Activated CD4-positive, alpha-beta memory T cell treated with anti-CD3 and anti-CD28 coated beads for 36 hours (primary cell): ENCODE measurements at places on chromosomes 1 and 21. TPM values are rescaled to one million over a fixed set of nuclear protein-coding genes. Genes with fewer than 3 reads are reported as not detected.

- H3K4me3 ChIP-seq = no peak overlapping the region
- H3K36me3 ChIP-seq = no peaks in the 10 kb centered on the region
- H3K27ac ChIP-seq = no peak overlapping the region
- DNase-seq = no peak
- H3K27me3 ChIP-seq = no peaks in the 10 kb centered on the region
These were observed 432.8 kb upstream of the CHRM3 start for GRCh38 chr1:238953448-238954010.

DNA sequence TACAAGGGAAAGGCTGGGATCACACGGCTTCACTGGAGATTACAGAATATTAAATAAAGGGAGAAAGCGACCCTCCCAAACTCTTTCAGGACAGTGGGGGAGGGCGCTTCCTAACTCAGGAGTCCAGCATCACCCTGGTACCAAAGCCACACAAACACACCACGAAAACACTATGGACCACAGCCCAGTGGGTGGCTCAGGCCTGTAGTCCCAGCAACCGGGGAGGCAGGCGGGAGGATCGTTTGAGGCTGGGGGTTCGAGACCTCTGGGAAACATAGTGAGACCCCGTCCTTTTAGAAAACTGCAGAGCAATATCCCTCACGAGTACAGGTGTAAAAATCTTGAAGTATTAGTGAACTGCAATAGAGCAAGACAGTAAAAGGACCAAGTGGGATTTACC lies 16.0 kb downstream of the TRIM11 start:
- no peaks in the 10 kb centered on the region for H3K4me1 ChIP-seq
- no peak for DNase-seq
- H3K36me3 ChIP-seq = peaks cover 4% of the 10 kb centered on the region
- no peaks in the 10 kb centered on the region for H3K27me3 ChIP-seq

GRCh38 chr1:84442256-84442655 lies 36.8 kb upstream of the RPF1 start:
- H3K27ac ChIP-seq = no peak overlapping the region
- peaks cover 2% of the 10 kb centered on the region for H3K27me3 ChIP-seq
- H3K4me1 ChIP-seq = peaks cover 19% of the 10 kb centered on the region
- H3K4me3 ChIP-seq = peak overlapping the region; percentile 0
- H3K36me3 ChIP-seq = no peaks in the 10 kb centered on the region
- no peak for DNase-seq

The PGLYRP3 gene
- total RNA-seq = not detected

- H3K4me1 ChIP-seq = no peaks in the 10 kb centered on the region
- H3K4me3 ChIP-seq = no peak overlapping the region
- H3K27ac ChIP-seq = no peak overlapping the region
- DNase-seq = no peak
These were observed 548.8 kb upstream of the ADAMTS5 start for GRCh38 chr21:27515676-27516075.

GRCh38 chr1:206693029-206693428 lies 8.3 kb downstream of the MAPKAPK2 start:
- H3K27me3 ChIP-seq = no peaks in the 10 kb centered on the region
- peaks cover 81% of the 10 kb centered on the region for H3K4me1 ChIP-seq
- no peak overlapping the region for H3K4me3 ChIP-seq
- peaks cover 14% of the 10 kb centered on the region for H3K36me3 ChIP-seq
- peak overlapping the region; percentile 30 for H3K27ac ChIP-seq
- DNase-seq = no peak

The PRELP gene
- not detected for total RNA-seq

The ATP1A4 gene
- not detected for total RNA-seq

DNA sequence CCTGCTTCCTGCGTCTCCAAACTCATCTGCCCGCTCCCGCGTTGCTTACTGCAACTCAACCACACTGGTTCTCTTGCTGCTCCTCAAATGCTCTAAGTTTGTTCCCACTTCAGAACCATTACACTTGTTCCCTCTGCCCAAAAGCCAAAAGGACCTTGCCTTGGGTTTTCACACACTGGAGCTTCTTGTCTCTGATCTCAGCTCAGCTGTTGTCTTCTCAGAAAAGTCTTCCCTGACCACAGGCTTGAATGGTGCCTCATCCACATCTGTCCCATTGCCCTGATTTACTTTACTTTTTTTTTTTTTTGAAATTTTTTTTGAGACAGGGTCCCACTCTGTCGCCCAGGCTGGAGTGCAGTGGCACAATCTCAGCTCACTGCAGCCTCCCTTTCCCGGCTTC lies 44.3 kb upstream of the SYT14 start:
- no peak overlapping the region for H3K27ac ChIP-seq
- H3K27me3 ChIP-seq = peaks cover 14% of the 10 kb centered on the region
- H3K4me3 ChIP-seq = no peak overlapping the region
- H3K36me3 ChIP-seq = no peaks in the 10 kb centered on the region
- no peak for DNase-seq
- peaks cover 8% of the 10 kb centered on the region for H3K4me1 ChIP-seq

GRCh38 chr1:151594143-151594625 lies 17.7 kb upstream of the SNX27 start:
- peaks cover 3% of the 10 kb centered on the region for H3K27me3 ChIP-seq
- H3K4me1 ChIP-seq = peaks cover 9% of the 10 kb centered on the region
- DNase-seq = peak; percentile 91
- H3K36me3 ChIP-seq = no peaks in the 10 kb centered on the region
- H3K4me3 ChIP-seq = peak overlapping the region; percentile 46

- H3K27me3 ChIP-seq = no peaks in the 10 kb centered on the region
- H3K36me3 ChIP-seq = no peaks in the 10 kb centered on the region
- no peak overlapping the region for H3K27ac ChIP-seq
- no peak overlapping the region for H3K4me3 ChIP-seq
- no peak for DNase-seq
These were observed 42.4 kb downstream of the OLFML3 start for GRCh38 chr1:114021665-114022099.

DNA sequence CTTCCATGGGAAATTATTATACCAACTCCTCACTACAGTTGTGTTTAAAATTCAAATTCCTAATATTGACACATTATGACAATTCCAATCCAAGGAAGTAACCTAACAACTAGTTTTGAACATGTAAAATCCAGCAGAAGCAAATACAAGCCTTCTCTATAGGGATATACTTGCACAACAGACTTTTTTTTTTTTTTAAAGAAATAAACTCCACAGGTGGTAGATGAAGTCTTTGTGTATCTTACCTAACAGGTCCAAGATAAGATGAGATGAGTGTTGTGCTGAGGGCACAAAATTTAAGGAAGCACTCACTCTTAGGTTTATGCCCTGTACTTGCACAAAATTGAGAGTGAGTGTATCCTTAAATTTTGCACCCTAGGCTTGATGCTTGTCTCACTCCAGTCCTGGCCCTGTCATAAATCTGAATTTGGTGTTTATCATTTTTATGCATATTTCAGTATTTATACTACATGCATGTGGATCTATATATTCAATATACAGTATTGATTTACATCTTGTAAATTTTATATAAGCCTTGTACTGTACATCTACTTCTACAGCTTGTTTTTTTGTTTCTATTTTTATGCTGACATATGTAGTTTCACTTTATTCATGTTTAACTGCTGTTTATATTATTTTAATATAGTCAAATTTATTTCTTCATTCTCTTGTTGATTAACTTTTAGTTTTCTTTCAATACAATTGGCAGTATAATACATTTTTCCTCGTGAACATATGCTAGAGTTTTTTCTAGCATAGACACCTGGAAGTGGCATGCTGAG lies 60.6 kb upstream of the RGL1 start:
- no peak overlapping the region for H3K27ac ChIP-seq
- H3K4me3 ChIP-seq = no peak overlapping the region
- no peaks in the 10 kb centered on the region for H3K4me1 ChIP-seq
- DNase-seq = no peak
- H3K27me3 ChIP-seq = no peaks in the 10 kb centered on the region

DNA sequence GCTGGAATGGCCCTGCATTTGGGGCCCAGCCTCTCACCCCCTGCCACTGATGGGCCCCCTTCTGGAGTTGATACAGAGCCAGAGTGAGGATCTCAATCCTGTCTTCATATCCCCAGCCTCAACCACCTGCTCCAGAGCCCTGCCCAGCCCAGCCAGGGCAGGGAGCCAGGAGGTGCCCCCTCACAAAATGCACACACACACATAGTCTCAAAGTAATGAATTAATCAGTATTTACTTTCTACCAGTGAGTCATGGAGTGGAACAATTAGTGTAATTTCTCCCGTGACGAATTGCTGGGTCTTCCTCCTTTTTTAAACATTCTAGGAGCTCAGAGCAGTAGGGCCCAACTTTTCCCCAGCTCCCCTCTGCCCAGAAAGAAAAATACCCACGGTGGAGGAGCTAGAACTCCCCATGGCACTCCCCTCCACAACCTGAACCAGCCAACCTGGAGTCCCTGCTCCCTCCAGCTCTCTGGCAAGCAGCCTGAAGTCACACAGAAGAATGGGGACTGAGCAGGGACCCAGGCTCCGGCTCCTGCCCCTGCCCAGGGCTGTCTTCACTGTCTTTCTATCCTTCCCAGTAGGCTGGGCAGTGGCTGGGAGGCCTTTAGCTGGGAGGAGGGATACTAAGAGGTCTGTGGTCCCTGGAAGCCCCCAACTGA lies 29.3 kb downstream of the SDC3 start:
- H3K36me3 ChIP-seq = no peaks in the 10 kb centered on the region
- H3K27me3 ChIP-seq = peaks cover 15% of the 10 kb centered on the region
- no peak overlapping the region for H3K27ac ChIP-seq
- DNase-seq = no peak
- peaks cover 2% of the 10 kb centered on the region for H3K4me1 ChIP-seq

- H3K36me3 ChIP-seq = no peaks in the 10 kb centered on the region
- H3K27ac ChIP-seq = no peak overlapping the region
These were observed 41.9 kb downstream of the JUN start for GRCh38 chr1:58741678-58742553.

- H3K4me3 ChIP-seq = no peak overlapping the region
- peaks cover 1% of the 10 kb centered on the region for H3K27me3 ChIP-seq
- H3K27ac ChIP-seq = no peak overlapping the region
These were observed 35.7 kb downstream of the DPT start for GRCh38 chr1:168693197-168693871.

The SERTAD4 gene
- total RNA-seq = not detected

DNA sequence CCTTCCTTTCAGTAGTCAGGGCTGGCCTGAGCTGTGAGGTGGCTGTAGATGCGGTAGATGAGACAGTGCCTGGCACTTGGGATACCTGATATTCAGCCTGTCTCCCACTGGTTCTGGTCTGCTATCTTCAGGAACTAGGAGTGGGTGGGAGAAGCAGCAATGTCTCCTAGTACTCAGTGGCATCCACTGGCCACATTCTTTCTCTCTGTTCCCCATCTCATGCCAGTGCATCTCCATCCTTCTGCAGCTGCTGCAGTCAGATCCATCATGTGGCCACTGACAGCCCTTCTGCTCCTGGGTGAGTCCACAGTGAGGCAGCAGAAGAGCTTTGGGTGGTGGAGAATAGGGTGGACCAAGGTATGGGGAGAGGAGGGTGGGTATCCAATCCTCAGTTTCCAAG lies 1.1 kb downstream of the FCRLB start:
- no peak overlapping the region for H3K4me3 ChIP-seq
- H3K4me1 ChIP-seq = peaks cover 27% of the 10 kb centered on the region
- no peak for DNase-seq
- no peaks in the 10 kb centered on the region for H3K36me3 ChIP-seq
- H3K27me3 ChIP-seq = peaks cover 20% of the 10 kb centered on the region

The GNG12 gene
- 0.12 TPM for total RNA-seq

The TOR1AIP1 gene
- 57.4 TPM for total RNA-seq

- H3K36me3 ChIP-seq = no peaks in the 10 kb centered on the region
- no peaks in the 10 kb centered on the region for H3K27me3 ChIP-seq
- peaks cover 30% of the 10 kb centered on the region for H3K4me1 ChIP-seq
- no peak overlapping the region for H3K27ac ChIP-seq
- H3K4me3 ChIP-seq = no peak overlapping the region
These were observed 275.5 kb upstream of the FMN2 start for GRCh38 chr1:239816081-239816782.

DNA sequence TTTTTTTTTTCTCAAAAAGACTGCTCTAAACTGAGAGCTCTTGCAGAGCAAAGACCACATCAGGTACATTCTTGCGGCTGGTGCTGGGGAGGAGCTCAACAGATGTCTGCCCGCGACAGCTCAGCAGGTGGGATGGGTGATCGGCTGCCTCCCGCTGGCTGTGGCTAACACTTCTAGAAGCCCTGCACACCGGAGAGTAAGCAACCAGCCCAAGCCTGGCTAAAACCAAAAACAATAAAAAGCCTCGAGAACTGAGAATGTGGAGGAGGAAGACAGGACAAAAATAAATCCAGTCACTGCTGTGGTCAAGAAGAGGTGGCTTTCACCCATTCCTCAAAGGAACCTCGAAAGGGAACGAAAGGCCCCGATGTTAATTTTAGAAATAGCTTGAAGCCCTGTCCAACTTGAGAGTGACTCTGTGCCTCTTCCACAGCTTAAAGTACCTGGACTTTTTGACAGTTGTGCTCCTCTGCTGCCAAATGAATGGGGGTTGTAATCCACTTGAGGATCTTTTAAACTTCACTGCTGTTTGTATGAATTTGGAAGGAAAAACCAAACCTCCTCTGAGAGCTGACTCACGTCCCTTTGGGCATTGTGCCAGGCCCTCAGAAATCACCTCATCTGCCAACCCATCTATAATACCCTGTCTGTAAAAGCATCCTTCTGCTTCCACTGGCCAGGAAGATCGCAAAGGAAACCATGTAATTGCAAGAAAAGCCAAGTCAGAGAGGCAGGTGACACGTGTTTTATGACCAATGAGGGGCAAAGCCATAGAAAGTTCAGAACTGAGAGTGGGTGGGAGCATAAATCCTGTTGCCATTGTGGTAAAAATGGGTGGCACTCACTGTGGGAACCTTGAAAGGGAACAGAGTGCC lies 78.6 kb downstream of the KCNN3 start:
- peaks cover 30% of the 10 kb centered on the region for H3K4me1 ChIP-seq
- peak; percentile 89 for DNase-seq
- H3K27ac ChIP-seq = peak overlapping the region; percentile 88
- no peaks in the 10 kb centered on the region for H3K36me3 ChIP-seq
- H3K4me3 ChIP-seq = peak overlapping the region; percentile 50

- H3K36me3 ChIP-seq = no peaks in the 10 kb centered on the region
- peak; percentile 40 for DNase-seq
- peak overlapping the region; percentile 65 for H3K27ac ChIP-seq
- peaks cover 36% of the 10 kb centered on the region for H3K4me1 ChIP-seq
These were observed 101.7 kb downstream of the ADSS2 start for GRCh38 chr1:244350027-244350426.

The RGS13 gene
- total RNA-seq = not detected

DNA sequence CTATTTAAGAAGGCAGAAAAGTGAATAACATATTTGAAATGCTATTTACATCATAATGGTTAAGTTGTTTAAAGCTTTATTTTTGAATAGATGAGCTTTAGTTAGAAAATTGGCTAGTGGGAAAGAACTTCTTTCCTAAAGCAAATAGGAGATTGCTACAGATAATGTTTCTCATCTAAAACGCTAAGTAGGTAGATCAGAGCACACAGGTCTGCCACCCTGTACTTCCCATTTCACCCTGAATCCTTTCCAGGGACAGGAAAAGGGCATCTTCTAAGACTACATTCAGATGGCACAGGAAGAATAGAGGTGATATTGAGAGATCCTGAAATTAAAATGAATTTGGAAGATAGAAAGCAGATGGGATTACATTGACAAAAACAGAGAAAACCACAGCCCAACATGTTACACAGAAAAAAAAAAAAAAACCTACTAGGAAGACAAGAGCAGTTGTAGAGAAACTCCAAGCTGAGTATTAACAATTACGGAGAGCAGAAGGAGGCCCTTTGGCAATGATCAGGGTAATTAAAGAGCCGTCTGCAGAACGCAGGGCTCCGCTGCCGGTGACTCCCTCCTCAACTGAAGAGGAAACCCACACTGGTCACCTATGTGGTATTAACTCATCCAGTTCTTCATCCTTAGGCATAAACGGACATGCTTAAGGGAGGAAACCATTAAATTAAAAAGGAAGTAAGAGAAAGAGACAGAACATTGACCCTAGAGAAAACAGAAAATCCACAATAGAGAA lies 53.6 kb upstream of the MAP10 start:
- H3K36me3 ChIP-seq = no peaks in the 10 kb centered on the region
- H3K4me3 ChIP-seq = no peak overlapping the region
- H3K27me3 ChIP-seq = no peaks in the 10 kb centered on the region
- no peaks in the 10 kb centered on the region for H3K4me1 ChIP-seq
